ENCODE measurements at places on chromosomes 1 and 21. TPM values are rescaled to one million over a fixed set of nuclear protein-coding genes. Genes with fewer than 3 reads are reported as not detected.

- peak; percentile 54 for DNase-seq
These were observed 82.0 kb upstream of the ROR1 start for GRCh38 chr1:63691701-63692425.

DNA sequence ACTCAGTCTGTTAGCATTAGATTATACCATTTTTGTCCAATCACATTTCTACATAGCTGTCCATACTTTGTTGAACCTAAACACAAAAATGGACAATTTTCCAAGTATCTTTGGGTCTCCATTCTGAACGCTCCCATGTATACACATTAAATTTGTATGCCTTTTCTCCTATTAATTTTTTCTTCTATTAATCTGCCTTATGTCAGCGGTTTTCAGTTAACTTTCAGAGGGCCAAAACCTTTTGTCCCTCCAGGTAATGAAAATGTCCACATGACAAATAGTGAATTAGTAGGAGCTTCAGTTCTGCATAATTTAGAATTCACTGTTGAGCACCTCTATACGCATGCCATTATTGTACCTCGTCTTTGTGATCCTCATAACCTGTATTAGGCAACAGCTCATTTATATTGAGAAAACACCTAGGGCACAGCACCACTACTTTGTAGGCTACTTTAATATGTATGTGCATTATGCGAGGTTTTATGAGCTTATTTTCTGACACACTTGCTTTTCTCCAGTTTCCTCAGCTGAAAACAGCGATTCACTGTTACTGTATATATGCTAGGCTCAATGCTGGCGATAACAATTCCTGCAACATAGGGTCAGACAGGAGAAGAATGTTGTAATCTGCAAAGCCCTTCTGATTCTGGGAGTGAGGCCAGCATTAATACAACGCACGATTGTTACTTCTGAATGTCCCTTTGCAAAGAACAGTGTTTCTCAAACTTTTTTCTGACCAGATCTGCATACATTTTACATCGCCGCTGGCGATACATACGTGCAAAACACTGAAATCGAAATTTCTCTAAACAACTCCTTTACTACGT, 1.1 kb upstream of the ABCD3 start:
- DNase-seq = no peak

DNA sequence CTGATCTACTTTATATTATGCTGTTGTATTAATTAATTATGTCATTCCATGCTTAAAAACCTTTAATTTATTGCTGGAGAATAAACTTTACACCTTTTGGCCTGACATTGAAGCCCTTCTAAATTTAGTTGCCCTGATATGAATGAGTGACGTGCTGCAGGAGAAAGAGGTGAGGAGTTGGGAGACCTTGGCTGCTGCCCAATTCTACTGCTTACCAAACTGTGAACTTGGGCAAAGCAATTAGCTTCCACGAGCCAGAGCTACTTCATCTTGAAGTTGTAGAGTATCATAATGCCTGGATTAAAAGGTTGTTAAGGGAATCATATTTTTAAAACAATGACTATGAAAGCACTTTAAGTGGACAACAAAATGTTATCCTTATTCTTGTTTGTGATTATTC, 126.8 kb upstream of the DEPDC1 start:
- DNase-seq = no peak

DNA sequence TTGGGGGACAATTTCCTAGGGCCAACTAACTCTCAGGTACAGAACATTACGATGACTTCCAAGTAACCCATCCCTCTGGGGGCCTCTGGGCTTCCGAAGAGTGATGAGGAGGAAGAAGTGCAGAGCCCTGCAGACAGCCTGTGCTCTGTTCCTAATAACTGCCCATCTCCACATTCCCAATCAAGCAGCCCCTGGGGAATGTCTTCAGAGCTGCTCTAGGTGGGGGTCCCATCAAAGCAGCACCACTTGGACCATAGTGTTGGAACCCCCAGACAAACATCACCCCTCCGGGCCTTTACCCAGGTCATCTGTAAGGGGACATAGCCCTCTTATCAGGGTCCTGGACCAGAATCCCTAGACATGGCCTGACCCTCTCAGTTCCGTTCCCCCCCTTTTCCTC, 357.3 kb downstream of the NPHP4 start:
- no peak for DNase-seq

- DNase-seq = no peak
These were observed 292.7 kb downstream of the PRDM2 start for GRCh38 chr1:13992489-13993285.

DNA sequence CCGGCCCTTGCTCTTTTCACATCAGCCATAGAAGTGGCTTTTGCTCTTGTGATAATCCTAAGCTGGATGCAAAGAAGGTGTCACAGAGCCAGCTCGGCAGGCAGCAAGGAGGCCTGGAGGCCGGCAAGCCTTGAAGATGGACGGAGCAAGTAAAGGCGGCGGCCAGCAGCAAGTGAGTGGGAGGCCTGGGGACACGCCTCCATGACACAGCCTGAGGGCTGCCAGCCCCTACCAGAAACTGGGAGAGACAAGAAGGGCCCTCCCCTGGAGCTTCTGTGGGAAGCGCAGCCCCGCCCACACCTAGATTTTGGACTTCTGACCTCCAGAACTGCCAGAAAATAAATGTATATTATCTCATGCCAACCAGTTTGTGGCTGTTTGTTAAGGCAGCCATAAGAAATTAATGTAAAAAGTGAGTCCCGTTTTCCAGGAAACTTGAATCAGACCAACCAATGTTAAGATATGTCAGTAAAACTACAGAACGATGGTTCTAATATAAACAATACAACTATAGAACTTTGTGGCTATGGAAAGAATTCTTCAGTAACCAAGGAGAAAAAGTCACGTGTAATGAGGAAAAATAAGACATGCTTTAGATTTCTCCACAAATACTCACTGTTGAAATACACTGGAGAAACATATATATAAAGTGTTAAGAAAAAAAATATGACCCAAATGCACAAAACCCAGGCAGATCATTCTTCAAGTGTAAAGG, 49.9 kb downstream of the BACE2 start:
- no peak for DNase-seq

DNA sequence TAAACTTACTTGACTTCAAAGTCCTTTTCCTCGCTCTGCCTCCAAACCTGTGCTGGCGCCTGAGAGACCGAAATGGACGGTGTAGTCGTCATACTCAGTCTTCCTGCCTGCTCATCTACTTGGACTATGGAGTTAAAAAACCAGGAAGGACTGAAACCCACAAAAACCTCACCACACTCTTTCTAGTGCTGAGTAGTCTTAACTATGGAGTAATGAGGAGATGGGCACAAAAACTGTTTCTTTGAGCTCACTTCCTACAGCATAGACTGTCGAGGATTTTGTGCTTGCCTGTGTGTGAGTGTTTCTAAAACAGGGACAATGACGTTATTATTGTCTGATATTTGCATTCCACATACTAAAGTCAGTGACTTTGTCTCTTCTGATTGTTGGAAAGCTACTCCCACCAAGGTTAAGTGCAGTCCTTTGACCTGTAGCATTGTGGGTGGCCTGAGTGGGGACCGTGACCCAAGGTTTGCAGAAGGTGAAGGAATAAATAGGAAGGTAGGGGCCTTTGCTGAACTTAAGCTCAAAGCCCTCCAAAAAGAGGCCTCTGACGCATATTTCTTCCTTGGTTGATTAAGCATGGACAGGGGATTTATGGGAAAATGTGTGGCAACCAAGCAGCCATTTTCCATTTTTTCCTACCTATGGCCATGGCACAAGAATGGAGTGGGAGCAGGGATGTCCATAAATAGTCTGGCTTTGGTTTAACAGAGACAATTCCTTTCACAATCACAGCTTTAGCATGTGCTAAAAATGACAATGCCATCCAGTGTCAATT, 109.6 kb downstream of the ZBTB18 start:
- DNase-seq = no peak

- DNase-seq = no peak
These were observed 3.6 kb downstream of the LPAR3 start for GRCh38 chr1:84889437-84889836.

DNA sequence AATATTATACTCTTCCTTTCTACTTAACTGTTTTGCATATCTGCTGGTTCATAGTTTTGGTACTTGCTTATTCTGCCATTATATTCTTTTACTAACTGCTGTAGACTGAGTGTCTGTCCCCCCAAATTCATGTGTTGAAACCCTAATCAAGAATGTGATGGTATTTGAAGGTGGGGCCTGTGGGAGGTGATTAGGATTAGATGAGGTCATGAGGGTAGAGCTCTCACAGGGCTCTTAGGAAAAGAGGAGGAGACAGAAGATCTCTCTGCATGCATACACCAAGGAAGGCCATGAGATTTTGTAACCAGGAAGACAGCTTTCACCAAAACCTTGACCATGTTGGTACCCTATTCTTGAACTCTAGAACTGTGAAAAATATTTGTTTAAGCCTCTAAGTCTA, 354.1 kb upstream of the B3GALT2 start:
- DNase-seq = no peak

DNA sequence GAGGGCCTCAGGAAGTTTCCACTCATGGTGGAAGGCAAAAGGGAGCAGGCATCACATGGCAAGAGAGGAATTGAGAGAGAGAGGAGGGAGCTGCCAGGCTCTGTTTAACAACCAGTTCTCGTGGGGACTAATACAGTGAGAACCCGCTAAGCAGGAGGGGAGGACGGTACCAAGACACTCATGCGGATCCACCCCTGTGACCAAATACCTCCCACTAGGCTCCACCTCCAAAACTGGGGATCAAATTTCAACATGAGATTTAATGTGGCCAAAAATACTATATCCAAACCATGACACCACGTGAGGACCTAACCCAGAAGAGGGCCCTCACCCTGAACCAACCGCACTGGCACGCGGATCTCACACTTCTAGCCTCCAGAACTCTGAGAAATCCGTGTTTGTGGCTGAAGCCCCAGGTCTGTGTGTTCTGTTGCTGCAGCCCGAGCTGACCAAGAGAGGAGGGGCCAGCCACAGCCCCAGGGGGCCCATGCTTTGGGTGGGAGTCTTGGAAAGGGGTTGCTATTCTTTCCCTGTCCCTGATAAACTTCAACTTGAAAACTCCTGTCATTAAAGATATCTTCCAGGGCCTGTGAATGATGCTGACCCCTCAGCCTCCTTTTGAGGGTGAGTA, 32.0 kb downstream of the TRIM67 start:
- no peak for DNase-seq

DNA sequence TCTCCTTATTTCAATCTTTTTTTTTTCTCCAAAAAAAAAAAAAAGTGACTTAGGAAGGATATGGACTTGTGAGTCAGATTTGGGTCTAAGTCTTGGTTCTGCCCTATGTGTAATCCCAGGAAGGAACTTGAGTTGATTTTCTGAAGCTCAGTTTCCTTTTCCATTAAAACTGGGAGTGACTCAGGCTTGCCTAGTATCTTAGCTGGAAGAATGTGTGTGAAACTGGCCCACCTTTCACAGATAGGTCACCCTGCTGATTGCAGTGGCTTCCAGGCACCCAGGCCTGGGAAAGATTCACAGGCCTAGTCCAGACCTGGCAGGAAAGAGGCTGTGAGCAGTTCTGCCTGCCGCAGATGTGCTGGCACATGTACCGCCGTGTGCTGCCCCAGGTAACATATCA, 218.3 kb upstream of the HOOK1 start:
- DNase-seq = no peak

GRCh38 chr1:24507405-24507804, 4.8 kb downstream of the RCAN3 start:
- DNase-seq = no peak

DNA sequence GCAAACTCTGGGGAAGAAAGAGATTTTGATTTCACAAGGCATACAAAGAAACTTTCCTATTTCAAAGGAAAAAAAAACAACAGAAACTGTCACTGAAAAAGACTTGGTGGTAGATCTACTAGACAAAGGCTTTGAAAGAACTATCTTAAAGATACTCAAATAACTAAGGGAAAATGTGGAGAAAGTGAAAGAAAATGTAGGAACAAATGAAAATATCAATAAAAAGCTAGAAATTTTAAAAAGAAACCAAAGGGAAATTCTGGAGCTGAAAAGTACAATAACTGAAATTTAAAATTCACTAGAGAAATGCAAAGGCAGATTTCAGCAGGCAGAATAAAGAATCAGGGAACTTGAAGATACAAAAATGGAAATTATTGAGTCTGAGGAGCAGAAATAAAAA, 6.2 kb downstream of the COL6A2 start:
- no peak for DNase-seq

DNA sequence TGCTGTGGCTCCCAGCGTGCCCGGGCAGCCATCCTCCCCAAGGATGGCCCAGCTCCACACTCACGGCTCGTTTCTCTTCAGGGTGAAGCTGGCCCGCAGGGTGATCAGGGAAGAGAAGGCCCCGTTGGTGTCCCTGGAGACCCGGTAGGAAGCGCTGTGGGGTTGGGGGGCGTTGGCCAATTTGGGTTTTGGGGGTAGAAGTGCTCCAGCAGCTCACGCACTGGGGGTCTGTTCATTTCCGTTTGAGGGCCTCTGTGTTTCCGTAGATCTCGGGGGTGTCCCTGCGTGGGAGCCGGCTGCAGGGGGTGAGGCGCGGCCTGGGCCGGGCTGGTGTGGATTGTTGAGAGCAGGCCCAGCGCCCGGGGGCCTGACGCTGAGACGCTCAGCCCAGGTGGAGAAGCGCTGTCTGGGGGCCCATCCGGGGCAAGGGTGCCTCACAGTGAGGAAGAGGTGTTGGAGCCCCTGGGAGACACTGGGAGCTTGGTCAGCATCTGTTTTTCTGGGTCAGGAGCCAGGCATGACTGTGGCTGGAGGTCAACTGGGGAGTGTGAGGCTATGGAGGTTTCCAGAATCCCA, 12.6 kb downstream of the COL6A1 start:
- DNase-seq = no peak

GRCh38 chr1:172960019-172960418, 90.7 kb downstream of the TNFSF18 start:
- no peak for DNase-seq

GRCh38 chr21:35046263-35046624, 2.9 kb downstream of the RUNX1 start:
- no peak for DNase-seq

GRCh38 chr1:239225396-239225795, 161.0 kb upstream of the CHRM3 start:
- no peak for DNase-seq

GRCh38 chr1:8818325-8818775, 910 bp upstream of the RERE start:
- peak; percentile 65 for DNase-seq

Gene EPHA2
- 0.54 TPM for total RNA-seq

Gene NVL
- total RNA-seq = 10.2 TPM

Gene PROX1
- under 0.01 TPM for total RNA-seq

Gene PKLR
- 1.1 TPM for total RNA-seq

Gene FAM131C
- not detected for total RNA-seq

Gene DCST2
- total RNA-seq = under 0.01 TPM

Measured in hematopoietic multipotent progenitor cell (in vitro differentiated cells).